ENCODE measurements at places on chromosomes 5 and 9.

DNA sequence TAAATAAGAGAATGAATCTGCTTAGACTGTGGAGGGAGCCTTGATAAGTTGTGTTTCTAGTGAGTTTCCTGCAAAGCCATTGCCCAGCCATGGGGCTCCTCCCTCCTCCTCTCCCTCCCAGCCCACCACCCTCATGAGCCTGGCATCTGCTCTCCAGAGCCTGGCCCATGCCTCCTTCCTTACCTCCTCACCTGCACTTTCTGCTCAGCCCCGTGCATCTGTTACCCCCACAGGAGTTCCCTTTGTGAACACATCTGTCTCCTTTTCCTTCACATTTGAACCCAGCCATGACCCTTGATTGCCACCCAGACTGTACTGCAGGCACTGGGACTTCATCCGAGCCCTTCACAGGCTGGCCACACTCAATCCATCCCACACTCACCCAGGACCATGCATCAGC lies 395.6 kb downstream of the IRX2 start:
- no peak for DNase-seq

GRCh38 chr9:115008536-115009270 lies 78.3 kb upstream of the TNFSF8 start:
- peak; percentile 44 for DNase-seq

GRCh38 chr5:108353087-108353486 lies 28.8 kb downstream of the FBXL17 start:
- DNase-seq, result no peak

- DNase-seq, result no peak
Measured at GRCh38 chr5:142114687-142115086, 6.1 kb downstream of the NDFIP1 start.

DNA sequence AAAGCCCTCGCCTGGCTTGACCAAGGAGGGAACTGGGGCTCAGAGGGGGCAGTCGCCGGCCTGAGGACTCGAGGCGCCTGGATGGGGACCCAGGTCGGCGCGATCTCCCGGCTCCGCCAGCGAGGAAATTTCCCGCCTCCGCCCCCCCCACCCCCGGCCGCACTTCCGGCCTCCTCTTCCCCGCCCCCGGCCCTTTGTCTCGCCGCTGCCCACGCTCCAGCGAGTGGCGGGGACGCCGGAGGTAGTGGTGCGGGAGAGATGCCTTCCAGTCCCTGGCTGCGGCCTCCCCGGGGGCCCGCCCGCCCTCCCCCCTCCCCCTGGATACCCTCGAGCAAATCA lies 448 bp upstream of the GPRIN1 start:
- peak; percentile 7 for DNase-seq

DNA sequence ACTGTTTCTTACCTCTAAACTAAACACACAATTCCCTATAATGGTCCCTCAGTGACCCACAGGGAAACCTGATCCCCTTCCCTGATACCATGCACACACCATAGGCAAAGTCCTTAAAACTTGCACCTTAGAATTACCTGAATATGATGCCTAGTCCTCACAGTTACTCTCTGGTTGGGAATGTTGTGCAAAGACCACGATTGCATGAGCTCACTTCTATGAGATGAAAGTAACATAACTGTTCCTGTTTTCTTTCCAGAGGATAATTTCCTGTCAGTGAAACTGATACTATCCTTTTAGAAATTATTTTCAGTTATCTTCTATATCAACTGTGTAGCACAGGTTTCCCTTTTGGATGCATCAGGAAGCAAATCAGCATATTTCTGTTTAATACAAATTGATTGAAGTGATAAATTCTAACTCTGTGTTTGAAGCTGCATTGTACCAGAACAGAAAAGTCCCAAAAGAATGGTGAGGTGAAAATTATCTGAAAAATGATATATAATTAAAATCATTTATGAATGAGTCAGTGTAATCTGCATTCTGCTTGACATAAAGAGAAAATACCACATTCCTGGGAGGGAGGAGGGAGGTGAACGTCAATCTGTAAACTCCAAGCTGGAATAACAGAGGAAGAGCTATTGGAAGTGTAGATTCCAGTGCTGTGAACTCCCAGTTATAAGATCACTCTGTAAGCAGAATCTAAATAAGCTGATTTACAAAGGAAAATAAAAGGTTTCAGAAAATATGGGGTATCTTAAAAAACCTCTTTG lies 51.2 kb upstream of the TNFAIP8 start:
- no peak for DNase-seq

DNA sequence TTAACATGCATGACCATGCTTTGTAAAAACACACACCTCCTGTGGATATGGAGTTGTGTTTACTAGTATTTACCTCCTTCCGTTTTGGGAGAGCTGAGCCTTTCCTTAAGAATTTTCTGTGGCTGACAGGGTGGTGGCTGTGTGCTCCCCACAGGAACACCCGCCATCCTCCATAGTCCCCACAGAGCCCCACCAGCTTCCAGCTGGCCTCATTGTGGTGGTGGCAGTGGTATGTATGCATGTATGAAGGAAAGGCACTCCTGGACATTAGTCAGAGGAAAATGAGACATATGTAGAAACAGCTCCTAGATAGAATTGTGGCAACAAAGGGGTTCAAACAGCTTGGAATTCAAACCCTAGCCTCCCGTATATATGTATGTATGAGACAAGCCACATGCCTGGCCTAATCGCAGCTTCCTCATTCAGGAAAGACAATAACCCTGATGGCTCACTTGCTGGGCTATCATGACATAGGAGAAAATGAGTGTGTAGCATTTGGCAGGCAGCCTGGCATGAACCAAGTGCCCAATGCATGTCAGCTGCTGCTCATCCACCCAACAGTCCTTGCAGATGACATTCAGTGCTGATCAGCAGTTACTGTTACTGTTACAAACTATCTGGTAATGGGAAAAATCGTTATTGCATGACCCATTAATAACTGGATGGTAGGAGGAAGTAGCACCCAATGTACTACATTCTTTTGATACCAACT lies 459.7 kb downstream of the EBF1 start:
- DNase-seq, result no peak
